Spinal cord (tissue), 10 donors: ENCODE measurements at places on chromosomes 1 and 21. TPM values are rescaled to one million over a fixed set of nuclear protein-coding genes. Genes with fewer than 3 reads are reported as not detected.

PLPPR5 gene
- polyA plus RNA-seq: 14.7 TPM

FAM72C gene
- 0.38 TPM for polyA plus RNA-seq

- DNase-seq: no peak
Observed at GRCh38 chr1:23392125-23392855, 22.7 kb upstream of the ZNF436 start.

- DNase-seq: no peak
Observed at GRCh38 chr1:226889616-226890330, 19.4 kb downstream of the PSEN2 start.

DNA sequence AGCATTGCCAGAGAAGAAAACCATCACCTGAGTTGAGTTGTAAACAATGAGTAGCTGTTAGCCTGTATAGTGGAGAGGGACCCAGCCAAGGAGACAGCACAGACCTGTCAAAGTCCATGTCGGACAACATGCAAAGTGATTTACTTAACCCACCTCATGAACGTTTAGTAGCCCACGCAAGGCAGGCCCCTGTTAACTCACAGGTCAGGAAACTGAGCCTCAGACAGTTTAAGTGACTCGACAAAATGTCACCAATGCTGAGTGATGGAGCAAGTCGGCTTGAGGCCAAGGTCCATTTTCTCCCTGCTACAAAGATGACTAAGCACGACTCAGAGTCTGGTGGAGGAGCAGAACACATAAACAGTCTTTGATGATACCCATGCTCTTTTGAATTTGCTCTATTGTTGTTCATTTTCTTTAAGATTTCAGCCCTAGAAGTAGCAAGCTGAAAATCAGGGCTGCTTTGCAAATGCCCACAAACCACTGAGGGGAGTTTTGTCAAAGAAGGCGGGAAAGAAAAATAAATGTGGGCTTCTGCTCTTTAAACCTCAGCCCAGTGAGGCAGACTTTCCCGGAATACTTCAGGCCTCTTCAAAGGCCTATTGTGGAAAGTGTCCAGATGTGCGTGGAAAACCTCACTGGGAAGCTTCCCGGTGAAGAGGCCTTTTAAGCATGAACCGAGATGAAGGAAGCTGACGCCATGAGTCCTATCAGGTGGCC is 83.8 kb upstream of the HOOK1 start:
- peak; percentile 47 for DNase-seq

DNA sequence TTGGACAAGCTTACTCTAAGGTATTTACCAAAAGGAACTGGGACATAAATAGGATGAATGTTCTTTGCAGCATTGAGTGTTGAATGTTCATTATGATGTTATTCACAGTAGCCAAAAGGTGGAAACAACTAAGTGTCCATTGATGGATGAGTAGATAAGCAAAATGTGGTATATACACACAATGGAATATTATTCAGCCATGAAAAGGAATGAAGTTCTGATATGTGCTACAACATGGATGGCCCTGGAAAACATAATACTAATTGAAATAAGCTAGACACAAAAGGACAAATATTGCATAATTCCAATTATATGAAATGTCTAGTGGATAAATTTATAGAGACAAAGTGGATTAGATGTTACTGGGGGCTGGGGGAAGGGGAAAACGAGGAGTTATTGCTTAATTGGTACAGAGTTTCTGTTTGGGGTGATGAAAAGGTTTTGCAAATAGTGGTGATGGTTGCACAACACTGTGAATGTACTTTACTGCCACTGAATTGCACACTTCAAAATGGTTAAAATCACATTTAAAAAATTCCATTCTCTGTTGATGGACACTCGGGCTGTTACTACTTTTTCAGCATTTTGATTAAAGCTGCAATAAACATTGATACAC is 2.9 kb downstream of the MTARC1 start:
- DNase-seq: no peak
